ENCODE measurements at places on chromosomes 5 and 9. TPM values are rescaled to one million over a fixed set of nuclear protein-coding genes. Genes with fewer than 3 reads are reported as not detected.

Gene UGT3A1
- not detected for total RNA-seq

Gene SHLD3
- total RNA-seq = 1.9 TPM

Gene C5orf47
- total RNA-seq = not detected

Gene ZDHHC21
- 5.5 TPM for total RNA-seq

Gene LCN12
- not detected for total RNA-seq

Gene CAMK2A
- total RNA-seq = 0.47 TPM

Gene CATSPER3
- total RNA-seq = 0.16 TPM

Gene CDH12
- total RNA-seq = not detected

Gene SV2C
- not detected for total RNA-seq

Gene NFIB
- 10.7 TPM for total RNA-seq

Gene OR13C4
- total RNA-seq = not detected

Gene SEC16A
- total RNA-seq = 10.4 TPM

Gene PTGR1
- total RNA-seq = 63.9 TPM

Gene CBY3
- 0.16 TPM for total RNA-seq

Gene C9orf152
- total RNA-seq = not detected

Gene TBC1D13
- 10.8 TPM for total RNA-seq

Gene C9orf153
- total RNA-seq = 0.32 TPM

Gene ANKRD18A
- not detected for total RNA-seq

Gene SURF1
- 32.8 TPM for total RNA-seq

Gene PRDM9
- total RNA-seq = not detected

Gene GALNT12
- 37.4 TPM for total RNA-seq

Gene CCDC180
- 5.2 TPM for total RNA-seq

Gene ANKRD18B
- total RNA-seq = 2.3 TPM

Gene RNF44
- 2.5 TPM for total RNA-seq

Gene RHOBTB3
- total RNA-seq = 296 TPM

Gene LCN10
- total RNA-seq = not detected

Gene SLC4A9
- total RNA-seq = not detected

Gene SHISAL2B
- total RNA-seq = 0.16 TPM

Gene CCNJL
- under 0.01 TPM for total RNA-seq

Gene TBCA
- total RNA-seq = 98.3 TPM

Gene LCN15
- total RNA-seq = not detected

Gene FBN2
- 14.7 TPM for total RNA-seq

Gene CCNO
- 0.17 TPM for total RNA-seq

Gene PRSS3
- total RNA-seq = 47.3 TPM

Gene NAIP
- 5.0 TPM for total RNA-seq

Gene AP3S1
- 111 TPM for total RNA-seq

Gene LCP2
- not detected for total RNA-seq

Gene PCDHA3
- total RNA-seq = 0.34 TPM

Gene TTC33
- total RNA-seq = 12.5 TPM

Gene POC5
- 5.0 TPM for total RNA-seq

Gene CFAP77
- total RNA-seq = not detected

Gene PCDHGA2
- 4.9 TPM for total RNA-seq

Gene MLANA
- not detected for total RNA-seq

Gene SH3GL2
- not detected for total RNA-seq

Gene ERAP2
- total RNA-seq = 4.8 TPM
